ENCODE measurements at places on chromosomes 2 and 18.

- no peak for DNase-seq
Observed at GRCh38 chr2:43155851-43156411, 70.5 kb downstream of the ZFP36L2 start.

- peak; percentile 58 for DNase-seq
Observed at GRCh38 chr2:134231965-134232340, 21.9 kb upstream of the MGAT5 start.

DNA sequence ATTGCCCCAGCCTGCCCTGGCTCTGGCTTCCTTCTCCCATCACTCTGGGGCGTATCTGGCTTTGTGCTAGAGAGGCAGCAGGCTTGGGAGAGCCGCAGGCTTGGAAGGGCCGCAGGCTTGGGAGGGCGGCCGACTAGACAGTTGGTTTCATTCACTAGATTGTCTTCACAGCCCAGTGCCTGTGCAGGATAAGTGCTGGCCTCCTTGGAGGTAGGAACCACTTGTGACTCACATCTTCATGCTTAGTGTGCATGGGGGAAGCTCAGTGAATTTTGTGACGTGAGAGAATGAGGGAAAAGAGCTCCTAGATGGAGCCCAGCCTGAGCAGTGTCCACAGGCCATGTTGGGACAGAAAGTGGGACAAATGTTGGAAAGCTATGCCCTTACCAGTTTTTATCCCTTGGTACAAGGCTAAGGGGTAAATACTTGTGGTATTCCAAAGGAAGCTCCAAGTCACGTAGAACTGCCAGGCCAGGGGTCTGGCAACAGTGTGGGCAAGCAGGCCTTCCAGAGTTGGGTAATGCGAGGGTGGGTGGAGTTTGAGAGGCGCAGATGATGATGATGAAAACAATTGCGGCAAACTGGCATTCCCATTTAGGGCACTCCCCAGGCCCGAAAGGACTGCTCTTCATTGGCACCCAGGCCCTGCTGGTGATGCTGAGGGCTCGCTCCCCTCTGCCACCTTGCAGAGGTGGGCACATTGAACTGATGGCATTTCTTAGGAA lies 100.1 kb downstream of the DDX1 start:
- no peak for DNase-seq

- DNase-seq: peak; percentile 9
Observed at GRCh38 chr2:239756790-239757760, 268.1 kb downstream of the NDUFA10 start.

DNA sequence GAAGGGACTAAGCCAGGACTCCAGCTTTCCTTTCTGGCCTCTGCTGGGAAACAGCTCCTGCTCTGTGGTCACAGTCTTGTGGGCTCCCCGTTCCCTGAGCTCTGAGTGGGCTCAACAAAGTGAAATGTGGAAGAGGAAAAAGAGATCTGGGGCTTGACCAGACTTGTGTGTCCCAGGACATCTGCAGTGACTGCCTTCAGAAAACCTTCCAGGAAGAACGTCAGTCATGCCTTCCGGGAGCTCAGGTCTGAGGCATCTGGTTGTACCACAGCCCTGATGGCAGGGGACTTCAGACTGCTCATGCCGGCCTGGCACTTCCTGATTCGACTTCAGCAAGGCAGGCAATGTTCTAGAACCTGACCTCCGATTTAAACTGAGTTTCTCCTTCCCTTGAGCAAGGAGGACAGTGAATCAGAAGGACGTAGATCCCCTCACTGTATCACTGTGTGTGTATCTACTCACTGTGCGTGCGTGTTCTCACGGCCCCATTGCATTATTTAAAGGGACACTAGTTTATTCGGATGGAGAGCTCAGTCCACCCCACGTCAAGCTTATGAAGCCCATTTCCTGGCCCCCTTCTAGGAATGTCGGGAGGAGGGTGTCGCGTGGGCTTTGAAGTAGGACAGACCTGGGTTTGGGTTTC lies 548 bp upstream of the FBLN7 start:
- peak; percentile 8 for DNase-seq

DNA sequence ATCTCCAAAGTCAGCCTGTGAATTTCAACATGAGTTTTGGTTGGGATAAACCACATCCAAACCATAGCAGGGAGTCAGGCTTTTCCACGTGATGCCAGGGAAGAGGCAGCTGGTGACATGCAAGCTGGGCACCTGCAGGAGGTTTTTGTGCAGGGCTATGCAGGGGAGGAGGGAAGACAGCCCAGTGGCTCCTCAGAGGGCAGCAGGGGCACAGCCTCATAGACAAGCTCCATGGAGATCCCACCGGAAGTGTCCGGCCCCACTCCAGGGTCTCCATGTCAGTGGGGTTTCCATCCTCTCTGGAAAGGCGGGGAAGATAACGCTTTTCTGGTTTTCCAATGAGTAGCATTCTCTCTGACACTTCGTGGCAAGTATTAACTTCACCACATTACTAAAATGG lies 135.6 kb upstream of the TPO start:
- no peak for DNase-seq

DNA sequence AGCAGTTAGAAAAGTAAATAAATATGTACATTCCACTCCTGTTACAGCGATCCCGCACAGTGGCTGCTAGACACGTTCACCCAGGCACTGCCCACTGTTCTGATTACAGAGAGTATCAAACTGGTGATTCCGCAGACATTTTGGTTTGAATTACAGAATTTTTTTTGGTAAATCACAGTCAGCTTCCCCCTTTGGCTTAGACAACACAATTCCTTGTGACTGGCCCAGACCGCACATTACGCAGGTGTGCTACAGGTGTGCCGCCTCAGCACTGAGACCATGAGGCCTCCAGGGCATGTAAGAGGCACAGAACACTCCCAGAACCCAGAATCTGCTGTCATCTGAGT lies 112.3 kb downstream of the PXDN start:
- DNase-seq: peak; percentile 80

- DNase-seq: no peak
Observed at GRCh38 chr18:50313031-50313607, 25.6 kb upstream of the CXXC1 start.

GRCh38 chr2:105557021-105557920 lies 158.4 kb upstream of the FHL2 start:
- peak; percentile 12 for DNase-seq

GRCh38 chr18:70069382-70069781 lies 121.7 kb upstream of the CD226 start:
- DNase-seq: no peak

DNA sequence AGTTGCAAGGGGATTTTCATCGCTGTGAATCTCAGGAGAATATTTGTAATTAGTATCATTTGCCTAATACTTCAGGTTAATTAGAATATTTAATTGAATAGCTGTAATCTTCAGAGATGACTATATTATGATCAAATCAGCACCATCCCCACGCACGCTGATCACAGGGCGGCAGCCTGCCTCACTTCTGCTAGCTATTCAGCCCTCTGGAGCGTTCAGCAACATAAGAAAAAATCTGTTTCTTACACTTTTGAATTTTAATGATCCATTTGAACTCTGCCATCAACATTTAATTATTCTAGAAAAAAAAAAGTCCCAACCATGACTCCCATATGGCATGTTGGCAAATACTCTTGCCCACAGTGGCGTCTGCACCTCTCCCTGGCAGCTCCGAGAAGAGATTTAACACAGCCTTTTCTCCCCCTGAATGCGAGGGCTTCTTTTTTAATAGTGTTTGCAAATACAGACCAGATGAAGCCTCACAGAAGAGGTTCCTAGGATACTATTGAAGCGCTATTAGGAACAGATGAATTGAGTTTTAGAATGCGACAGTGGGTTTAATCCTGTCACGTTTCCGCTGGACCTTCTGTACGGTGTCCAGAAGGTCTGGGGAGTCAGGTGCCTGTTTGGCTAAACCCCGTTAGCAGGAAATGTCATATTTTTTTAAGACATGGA lies 731.9 kb upstream of the SALL3 start:
- no peak for DNase-seq

DNA sequence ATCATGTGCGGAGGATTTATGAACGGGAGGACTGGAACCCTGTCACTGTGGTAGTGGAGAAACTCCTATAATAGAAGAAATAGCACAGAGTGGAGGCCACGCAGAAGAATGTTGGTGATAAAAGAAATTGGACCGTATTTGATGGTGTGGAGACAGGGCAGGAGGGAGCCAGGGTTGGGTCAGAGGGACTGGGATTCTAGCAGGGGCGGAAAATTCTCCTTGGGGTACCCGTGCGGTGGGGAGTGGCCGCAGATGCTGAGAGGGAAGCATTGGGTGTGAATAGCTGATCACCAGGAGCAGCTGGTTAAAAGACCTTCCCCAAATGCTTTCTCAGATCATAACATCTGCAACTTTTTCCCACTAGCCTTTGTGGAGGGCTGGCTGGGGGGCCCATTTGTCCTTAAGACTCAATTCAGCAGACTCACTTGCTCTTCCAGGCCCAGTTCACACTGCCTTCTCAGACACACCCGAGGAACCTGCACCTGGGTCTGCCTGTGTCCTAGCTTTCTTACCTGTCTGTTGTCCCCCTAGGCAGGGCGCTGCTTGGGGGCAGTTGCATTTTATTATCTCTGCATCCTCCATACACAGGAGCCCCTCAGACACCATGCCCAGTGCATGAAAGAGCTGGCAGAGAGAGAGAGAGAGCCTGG lies 7.1 kb downstream of the SH3BP4 start:
- no peak for DNase-seq

DNA sequence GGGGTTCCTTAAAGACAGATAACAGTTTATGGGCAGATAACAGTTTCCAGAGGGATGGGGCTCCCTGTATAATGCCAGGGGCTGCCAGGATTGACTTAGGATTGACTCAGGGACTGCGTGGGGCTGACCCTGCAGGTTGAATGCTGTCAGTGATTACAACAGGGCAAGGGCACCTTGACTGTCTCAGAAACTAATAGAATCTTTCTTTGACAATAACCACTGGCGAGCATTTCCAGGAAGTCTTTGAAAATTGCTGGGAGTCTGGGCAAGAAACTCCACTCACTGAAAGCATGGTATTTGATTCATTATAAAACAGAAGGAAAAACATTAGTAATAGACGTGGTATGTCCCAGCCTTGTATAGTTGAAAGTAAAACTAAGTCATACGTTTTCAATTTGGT lies 101.0 kb downstream of the GPD2 start:
- DNase-seq: peak; percentile 73

DNA sequence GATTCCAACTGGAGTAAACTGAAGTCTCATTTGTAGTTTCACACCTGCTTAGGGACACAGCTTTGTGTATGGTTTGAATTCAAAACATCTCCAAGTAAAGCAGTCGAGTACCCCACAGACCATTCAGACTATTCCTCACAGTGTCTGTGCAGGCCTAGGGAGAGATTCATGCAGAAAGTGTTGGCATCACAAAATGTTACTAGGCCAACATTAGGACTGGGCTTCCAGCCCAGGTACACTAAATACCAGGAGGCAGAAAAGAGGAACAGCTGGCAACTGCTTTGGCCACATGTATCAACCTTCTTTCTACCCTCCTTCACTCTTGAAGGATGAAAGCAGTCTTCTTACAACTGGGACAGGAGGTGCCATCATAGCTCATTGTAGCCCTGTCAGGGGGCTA lies 270.4 kb upstream of the TMEFF2 start:
- no peak for DNase-seq

GRCh38 chr2:24824966-24825882 lies 32.0 kb downstream of the CENPO start:
- DNase-seq: no peak

DNA sequence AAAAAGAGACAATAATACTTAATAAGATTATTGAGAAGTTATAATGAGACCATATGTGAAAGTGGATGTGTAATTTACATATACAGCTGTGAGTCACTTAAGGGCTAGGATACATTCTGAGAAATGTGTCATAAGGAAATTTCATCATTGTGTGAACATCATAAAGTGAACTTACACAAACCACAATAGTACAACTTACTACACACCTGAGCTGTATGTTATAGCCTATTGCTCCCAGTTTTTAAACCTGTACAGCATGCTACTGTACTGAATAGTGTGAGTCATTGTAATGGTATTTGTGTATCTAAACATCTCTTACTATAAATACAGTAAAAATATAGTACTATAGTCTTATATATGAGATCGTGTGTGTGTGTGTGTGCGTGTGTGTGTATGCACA lies 1420.3 kb upstream of the PIK3C3 start:
- no peak for DNase-seq

DNA sequence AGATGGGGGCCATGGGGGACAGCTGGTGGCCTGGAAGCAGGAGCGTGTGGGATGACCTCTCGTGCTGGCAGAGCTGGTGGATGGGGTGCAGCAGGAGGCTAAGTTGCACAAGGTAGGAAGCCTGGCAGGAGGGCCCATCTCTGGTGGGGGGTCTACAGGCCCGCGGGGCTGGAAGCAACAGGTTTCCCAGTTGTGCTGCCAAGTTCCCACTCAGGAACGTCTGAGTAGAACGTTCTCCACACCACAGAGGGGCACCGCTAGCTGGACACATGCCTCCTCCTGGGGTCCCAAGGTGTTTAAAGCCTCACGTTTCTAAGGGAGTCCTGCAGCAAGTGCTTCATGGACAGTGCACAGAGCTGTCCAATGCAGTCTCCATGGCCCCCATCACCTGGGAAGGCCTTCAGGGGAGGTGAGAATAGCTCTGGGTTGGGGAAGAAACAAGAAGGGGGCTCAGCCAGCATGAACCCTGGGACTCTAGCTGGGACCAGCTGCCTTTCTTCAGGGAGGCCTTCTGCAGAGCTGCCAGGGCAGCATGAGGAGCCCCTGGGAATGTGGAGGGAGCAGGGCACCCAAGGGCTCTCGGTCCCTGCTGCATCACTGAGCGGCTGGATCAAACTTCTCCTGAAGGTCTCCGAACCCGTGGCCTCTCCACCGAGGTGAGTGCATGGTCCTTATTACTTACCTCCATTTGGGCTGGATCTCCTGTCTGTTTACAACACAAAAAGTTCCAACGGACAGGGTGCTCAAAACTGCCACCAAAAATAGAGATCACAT lies 80.0 kb downstream of the TWIST2 start:
- no peak for DNase-seq

- DNase-seq: no peak
Observed at GRCh38 chr2:149727927-149728326, 140.4 kb upstream of the MMADHC start.

- no peak for DNase-seq
Observed at GRCh38 chr2:20585710-20586594, 64.9 kb downstream of the HS1BP3 start.

DNA sequence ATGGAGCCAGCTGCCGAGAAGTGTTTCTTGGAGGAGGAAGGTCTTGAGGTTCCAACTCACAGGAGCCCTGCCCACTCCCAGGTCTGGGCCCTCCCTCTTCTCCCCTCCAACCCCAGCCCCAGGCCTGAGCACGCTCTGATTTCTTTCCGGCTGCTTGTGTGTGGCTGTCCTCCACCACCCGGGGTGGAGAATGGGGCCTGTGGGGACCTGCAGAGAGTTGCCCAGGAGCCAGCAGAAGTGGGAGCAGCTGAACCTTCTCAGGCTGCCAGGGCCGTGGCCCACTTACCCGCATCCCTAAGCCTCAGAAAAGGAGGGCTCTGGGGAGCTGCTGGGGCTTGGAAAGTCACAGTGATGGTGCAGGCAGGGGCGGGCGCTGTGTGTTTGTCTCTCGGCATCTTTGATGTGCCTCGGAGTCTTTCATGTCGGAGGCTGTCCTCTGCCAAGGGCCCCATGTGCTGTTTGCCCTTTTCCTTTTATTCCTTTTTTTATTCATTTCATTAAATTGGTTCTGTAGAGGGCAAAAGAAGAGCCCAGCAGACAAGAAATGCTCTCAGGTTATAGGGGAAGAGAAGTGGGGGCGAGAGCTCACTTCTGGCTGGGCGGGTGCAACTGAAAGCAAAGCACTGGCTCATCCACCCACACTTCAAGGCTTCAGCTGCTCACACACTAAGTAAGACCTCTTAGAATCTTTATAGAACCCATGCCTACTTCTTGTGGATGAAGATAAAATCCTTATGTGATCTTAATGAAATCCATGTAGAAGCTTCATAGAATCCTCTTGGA lies 52.5 kb downstream of the SDC1 start:
- no peak for DNase-seq

GRCh38 chr2:62339413-62339812 lies 143.5 kb downstream of the B3GNT2 start:
- no peak for DNase-seq

GRCh38 chr18:76099931-76100457 lies 395.0 kb downstream of the ZNF516 start:
- DNase-seq: no peak
